ENCODE measurements at places on chromosomes 6 and 20.

GRCh38 chr6:132995432-132995831, 181.1 kb downstream of the RPS12 start:
- DNase-seq: no peak

- DNase-seq: no peak
Measured at GRCh38 chr20:17658648-17658993, 23.4 kb downstream of the RRBP1 start.

GRCh38 chr20:57667388-57667787, 42.4 kb downstream of the PMEPA1 start:
- no peak for DNase-seq

GRCh38 chr6:27065183-27065582, 182.3 kb upstream of the PRSS16 start:
- no peak for DNase-seq

DNA sequence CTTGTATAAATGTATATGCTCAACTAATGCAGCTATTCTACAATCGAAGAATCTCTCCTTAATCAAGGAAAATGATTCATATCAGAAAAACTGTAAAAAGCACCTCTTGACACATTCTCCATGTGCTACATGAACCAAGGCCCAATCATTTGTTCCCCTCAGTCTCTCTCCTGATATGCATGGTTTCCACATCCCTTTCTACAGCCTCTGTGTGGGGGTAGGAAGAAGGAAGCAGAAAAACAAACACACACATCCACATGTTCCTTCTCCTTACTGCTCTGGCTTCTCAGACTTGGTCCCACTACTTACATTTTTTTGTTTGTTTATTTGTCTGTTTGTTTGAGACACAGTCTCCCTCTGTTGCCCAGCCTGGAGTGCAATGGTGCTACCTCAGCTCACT, 510.5 kb downstream of the PRKN start:
- DNase-seq: no peak

- DNase-seq: no peak
Measured at GRCh38 chr6:163547287-163547686, 132.8 kb downstream of the QKI start.

GRCh38 chr20:56925082-56925830, 296.1 kb downstream of the TFAP2C start:
- no peak for DNase-seq

DNA sequence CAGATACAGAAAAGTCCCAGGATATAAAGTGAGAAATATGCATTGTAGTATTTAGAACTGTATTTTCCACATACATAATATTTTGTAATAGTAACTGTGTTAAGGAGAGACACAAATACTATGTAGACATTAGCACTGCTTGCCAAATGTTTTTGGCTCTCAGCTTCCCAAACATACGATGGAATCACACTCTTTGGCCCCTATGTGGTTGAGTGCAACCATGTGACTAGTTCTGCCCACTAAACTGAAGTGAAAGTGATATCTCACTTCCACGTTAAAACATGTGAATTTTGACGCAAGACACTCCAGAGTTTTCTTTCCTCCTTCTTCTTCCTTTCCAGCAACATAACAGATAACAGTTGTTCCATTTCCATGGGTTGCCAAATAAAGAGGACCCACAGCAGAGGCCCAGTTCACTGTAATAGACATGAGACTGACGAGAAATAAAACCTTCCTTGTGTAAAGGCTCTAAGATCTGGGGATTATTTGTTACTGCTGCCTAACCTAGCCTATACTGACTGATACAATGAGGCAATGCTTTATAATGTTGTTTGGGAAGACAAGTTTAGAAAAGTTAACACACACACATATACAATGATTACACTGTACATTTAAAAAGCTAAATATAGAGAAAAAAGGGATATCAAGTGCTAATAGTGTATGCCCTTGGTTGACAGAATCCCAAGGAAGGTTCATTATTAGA, 97.2 kb downstream of the PTPRT start:
- DNase-seq: no peak

DNA sequence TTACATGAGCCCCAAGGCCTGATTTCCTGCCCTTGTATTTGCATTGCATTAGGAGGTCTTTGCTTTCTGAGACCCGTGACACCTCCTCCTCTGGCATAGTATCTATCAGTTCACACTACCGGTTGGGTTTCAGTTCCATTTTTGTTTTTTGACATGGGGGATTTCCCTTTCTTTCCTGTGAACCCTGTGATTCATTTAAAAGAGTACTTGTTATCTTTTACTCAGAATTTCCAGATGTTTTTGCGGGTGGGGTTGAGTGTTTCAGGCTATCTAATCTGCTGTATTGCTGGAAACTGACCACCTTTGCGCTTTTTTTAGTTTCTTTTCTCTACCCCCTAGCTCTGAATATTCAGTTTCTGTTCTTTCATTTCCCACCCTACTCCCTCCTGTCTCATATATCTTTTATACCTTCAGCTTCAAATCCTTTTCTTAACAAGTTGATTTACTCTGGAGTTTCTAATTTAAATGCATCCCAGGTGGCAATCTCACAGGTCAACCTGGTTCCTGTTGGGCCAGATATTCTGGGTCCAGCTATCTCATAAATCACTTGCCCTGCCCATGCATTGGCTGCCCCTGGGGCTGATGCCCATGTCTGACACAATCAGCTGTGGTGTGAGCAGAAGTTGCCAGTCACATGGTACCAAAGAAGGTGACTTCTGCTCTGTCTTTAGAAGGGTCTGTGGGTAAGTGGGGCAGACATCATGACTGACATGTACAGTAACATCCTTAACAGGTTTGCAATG, 14.3 kb upstream of the NCOA3 start:
- peak; percentile 13 for DNase-seq

GRCh38 chr6:43810965-43811732, 41.1 kb downstream of the VEGFA start:
- no peak for DNase-seq

DNA sequence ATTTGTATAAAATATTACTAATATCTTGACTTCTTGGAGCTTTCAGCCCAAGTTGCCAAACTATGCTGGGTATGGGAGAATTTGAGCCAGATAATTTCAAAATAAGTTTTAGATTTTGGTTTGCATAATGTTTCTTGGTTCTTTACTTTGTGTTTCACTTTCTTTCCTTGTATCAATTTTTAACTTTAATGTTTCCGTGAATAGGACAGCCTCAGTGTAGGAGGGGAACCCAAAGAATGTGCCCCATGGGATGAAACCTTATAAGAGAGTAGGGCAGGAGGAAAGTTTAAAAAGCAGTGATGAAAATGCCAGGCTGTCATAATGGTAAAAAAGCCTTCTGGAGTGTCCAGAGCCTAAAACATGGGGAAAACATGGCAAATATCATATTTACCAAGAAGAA, 252.4 kb upstream of the IRAK1BP1 start:
- no peak for DNase-seq

DNA sequence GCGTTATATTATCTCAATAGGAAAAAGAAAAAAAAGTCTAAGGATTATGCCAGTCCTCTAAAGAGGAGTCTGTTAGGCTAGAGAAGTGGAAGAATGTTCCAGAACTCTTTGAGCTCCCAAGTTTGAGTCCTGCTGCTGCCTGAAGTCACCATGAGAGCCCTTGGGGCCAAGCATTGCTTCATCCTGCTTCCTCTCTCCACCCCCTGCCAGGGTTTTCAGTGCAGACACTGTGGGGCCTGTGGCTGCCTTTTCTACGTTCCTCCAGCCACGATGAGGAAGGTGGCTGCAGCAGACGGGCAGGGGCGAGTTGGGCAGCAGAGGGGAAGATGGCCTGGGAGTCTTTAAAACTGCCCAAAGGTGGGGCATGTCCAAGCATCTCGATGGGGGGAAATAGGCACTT, 214.4 kb upstream of the KCNG1 start:
- no peak for DNase-seq

GRCh38 chr6:15974817-15975216, 154.1 kb upstream of the MYLIP start:
- no peak for DNase-seq

- DNase-seq: no peak
Measured at GRCh38 chr20:45507011-45507820, 8.2 kb downstream of the SPINT3 start.

- DNase-seq: no peak
Measured at GRCh38 chr6:1739680-1740079, 130.0 kb downstream of the FOXC1 start.

GRCh38 chr6:6518631-6519427, 69.7 kb upstream of the LY86 start:
- DNase-seq: no peak

GRCh38 chr20:41140226-41141133, 3.1 kb downstream of the PLCG1 start:
- DNase-seq: no peak

GRCh38 chr6:34425498-34426410, at the start of gene RPS10:
RPS10 (minus strand) TSS chr6:34426069; CDS start chr6:34425221, 848 bp downstream.
- DNase-seq: peak; percentile 94

GRCh38 chr6:154359161-154359574, 2.6 kb upstream of the IPCEF1 start:
- no peak for DNase-seq

GRCh38 chr6:170450916-170451761, 102.0 kb downstream of the PSMB1 start:
- no peak for DNase-seq

DNA sequence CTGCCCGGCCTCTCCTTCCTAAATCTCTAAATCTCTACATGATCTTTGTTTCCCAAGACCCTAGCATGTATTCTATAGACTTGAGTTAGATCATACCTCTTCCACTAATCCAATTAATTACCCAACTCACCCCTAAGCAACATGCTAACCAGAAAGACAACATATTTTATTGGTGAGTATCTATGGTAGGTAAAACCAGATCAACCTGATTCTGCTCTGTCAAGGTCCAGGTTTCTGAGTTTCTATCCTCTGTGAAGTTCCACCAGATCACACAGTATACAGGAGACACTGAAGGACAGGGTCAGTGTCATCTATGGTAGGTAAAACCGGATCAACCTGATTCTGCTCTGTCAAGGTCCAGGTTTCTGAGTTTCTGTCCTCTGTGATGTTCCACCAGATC, 363.2 kb upstream of the MARCKS start:
- no peak for DNase-seq

GRCh38 chr20:57580478-57581201, 19.7 kb downstream of the PCK1 start:
- DNase-seq: no peak

DNA sequence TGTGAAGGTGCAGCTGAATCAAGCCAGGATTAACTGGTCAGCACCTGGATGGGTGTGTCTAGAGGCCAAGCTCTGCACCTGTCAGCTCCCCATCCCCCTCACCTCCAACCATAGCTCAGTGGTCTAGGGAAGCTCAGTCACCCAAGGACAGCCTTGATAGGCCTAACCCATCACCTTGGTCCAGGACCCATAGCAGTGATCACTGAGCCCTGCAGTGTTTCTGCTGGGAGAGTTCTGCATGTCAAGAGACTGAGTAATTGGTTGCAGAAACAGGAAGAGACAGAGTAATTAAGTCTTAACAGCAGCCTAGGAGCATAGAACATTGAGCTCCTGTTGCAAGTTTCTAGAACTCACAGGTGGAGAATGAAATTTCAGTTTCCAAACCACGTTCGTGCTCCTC, 18.7 kb upstream of the RALGAPB start:
- DNase-seq: peak; percentile 62

DNA sequence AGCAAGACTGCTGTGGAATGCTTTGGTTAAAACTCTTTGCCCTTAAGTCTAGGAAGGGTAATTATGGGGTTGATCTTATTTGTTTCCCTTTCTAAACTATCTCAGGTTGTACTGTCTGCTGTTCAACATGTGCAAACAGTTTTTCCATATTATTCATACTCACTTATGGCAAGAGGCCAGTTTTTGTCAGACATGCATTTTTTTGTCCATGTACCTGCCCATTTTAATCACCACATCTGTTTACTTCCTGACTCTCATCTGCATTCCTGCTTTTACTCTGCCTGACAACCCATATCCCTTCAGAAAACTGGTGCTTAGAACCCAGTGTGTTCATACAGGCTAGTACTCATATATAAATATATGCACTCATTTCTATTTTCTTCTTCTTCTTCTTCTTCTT, 80.3 kb downstream of the LPA start:
- no peak for DNase-seq

- DNase-seq: no peak
Measured at GRCh38 chr6:153595903-153596302, 443.1 kb upstream of the OPRM1 start.

DNA sequence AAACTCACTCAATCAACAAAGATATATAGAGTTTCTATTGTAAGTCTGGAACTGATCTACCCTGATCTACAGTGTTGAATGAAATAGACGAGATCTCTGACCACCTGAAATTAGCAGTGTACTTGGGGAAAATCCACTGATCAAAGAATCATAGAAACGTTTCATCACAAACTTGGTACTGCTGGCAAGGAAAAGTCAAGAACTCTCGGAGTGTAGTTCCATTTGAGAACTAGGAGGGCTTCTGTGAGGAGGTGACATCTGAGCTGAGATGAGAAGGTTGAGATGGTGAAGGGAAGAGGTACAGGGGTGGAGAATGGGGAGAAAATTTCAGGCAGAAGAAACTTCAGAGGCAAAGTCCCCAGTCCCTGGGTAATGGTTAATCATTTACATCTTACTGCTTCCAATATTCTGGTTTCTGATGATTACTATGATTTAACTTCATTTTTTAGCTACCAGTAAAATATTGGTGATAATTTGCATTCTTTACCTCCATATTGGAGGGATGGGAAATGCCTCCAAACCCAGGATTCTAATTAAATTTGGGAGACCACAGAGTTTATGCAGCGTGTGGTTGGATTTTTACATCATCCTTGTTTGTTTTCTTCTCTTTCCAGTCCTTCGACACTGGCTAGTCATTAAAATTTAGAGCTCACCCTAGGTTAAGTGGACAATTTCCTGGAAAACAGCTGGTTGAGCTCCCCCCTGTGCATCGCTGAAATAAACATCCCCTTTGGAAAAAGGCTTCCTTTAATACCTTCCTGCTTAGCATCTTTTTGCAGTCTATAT, 191.9 kb downstream of the BCAS1 start:
- DNase-seq: no peak

GRCh38 chr20:46011631-46012482, 3.1 kb downstream of the MMP9 start:
- DNase-seq: peak; percentile 30

DNA sequence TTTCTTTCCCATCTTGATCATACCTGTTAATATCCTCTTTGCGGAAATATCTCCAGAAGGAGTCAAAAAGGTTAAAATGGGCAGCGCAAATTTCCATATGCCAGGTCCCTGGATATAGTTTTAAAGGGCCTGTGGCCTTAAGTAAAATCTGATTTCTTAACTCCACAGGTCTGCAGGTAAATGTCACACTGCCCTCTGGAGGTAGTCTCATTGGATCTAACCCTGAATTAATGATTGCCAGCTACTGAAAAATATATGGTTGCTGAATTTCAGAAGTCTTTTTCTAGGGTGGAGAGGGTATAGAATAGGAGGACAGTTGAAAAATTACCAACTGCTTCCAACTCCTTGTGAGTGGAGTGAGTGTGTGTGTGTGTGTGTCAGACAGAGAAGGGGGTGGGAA, 8.5 kb downstream of the MOXD1 start:
- DNase-seq: no peak

DNA sequence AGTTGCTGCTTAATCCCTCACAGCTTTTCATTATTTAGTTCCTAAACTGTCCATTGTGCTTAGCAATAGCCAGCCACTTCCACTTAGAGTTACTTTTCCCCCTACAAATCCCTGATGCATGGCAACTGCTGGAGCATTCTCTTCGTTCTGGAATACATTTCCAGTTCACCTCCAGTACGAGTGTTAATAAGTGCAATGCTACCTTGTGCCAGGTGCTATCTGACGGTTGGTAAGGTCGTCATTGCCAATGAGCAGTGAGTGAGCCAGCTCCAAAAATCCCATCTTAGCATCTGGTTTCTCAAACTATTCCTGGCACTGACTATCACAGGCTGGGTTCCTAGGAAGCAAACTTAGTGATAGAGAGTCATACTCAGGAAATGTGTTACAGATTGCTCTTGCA, 114.1 kb upstream of the ADGRF1 start:
- DNase-seq: no peak

- DNase-seq: peak; percentile 86
Measured at GRCh38 chr6:28281288-28282064, at the start of gene PGBD1. PGBD1 (plus strand) TSS chr6:28281572; CDS start chr6:28283814, 2,242 bp downstream.

All from NCI-H146 (cell line).